ENCODE measurements at places on chromosomes 3 and 15.

GRCh38 chr3:45010811-45011333 is 15.2 kb upstream of the CLEC3B start:
- DNase-seq = no peak

DNA sequence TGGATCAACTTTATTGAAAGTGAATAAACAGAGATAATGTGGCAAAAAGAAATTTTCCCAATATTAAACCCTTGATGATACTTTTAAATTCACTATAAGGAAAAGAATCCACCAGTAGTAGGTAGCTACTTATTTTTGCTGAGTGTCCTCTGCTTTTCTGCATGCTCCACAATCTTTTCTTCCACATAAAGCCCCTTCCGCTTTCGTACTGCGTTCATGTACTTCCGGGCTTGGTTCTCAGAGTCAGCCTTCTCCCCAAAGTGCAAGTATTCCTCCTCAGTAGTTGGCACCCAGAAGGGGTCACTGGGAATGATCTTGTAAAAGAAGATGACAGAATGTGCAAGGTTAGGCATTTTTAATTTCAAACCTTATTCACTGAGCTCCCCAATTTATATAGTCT is 84.4 kb upstream of the MEX3B start:
- DNase-seq = no peak

DNA sequence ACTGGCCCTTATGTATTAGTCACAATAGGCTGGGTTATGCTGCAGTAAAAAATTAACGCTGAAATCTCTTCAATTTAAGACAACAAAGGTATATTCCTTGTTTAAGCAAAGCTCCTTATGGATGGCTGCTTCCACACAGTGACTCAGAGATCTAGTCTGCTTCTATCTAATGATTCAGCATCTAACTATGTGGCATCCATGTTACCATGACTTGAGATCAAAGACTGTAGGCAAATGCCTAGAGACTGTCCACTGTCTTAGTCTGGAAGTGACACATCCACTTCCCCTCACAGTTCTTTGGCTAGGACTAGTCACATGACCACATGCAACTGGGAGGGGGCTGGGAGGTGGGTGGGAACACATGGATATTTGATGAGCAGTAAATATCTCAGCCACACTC is 61.3 kb upstream of the PSMD6 start:
- no peak for DNase-seq

DNA sequence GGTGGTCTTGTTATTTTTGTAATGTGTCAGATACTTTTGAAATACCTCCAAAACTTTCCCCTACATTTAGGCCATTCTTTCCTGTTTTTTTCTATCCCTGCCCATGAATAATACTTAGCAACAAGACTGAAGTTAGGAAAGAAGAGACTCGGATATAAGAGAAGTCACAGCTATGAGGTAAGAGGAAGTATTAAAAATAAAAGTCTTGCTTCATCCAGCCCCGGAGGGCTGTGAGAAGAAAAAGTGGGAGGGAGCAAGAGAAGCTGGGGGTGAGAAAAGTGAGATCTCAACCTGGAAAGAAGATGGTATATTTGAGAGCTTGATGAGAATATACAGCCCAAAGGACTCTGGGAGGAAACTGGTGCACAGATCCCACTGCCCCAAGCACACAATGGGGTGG is 213.5 kb upstream of the CDIN1 start:
- no peak for DNase-seq

DNA sequence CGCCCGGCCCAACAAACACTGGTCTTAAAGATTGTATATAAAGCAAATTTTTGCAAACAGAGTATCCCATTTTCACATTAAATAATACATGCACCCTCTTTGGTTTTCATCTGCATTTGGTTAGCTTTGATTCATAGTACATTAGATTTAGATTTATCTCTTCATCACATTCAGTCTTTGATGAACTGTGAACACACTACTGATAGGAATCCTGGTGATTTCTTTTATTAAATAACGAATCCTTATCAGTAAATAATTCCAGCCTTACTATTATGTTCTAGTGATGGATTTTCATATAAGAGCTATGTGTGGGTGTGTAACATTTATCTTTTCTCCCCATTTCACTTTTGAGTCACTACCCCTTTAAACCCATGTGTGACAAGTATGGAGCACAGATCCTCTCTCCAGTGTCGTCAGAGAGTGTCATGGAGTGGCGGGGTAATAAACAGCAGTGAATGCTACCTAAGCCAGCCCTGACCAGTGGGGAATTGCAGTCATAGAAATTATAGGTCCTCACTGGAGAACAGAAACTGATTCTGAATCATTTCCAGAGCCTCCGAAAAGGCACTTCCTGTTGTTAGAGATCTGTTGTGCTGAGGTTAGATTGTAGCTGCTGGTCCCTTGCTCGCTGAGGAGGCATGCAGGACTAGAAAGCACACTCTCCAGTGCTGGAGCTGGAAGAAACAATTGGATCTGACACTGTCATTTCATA is 22.0 kb downstream of the SLC7A14 start:
- DNase-seq = no peak

GRCh38 chr3:18346097-18346496 is 79.0 kb downstream of the SATB1 start:
- no peak for DNase-seq

DNA sequence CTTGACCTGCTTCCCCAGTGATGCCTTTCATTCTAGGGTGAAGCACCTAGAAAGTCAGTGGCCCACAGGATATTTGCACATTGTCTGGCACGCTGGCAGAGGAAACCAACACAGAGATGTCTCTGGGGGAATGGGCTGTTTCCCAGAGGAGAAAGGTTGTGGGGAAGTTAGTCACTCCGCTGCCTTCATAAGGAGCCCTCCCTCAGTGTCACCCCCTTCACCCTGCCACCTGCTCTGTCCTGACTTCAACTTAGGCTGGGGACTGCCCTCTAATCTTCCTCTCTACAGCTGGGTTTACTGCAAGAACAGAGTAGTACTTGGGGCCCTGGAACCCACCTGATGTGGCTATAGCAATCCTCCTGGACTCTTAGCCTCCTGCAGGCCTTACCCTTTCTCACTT is 5.7 kb downstream of the KLHDC8B start:
- no peak for DNase-seq

GRCh38 chr15:65956307-65956706 is 87.0 kb downstream of the RAB11A start:
- DNase-seq = no peak

GRCh38 chr3:139732729-139733128 is 55.0 kb upstream of the NMNAT3 start:
- DNase-seq = no peak

DNA sequence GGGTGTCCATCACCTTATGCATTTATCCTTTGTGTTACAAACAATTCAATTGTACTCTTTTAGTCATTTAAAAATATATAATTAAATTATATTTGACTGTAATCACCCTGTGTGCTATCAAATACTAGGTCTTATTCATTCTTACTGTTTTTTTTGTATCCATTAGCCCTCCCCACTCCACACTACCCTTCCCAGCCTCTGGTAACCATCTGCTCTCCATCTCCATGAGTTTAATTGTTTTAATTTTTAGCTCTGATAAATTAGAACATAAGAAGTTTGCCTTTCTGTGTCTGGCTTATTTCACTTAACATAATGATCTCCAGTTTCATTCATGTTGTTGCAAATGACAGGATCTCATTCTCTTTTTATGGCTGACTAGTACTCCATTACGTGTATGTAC is 16.8 kb downstream of the C3orf20 start:
- no peak for DNase-seq

DNA sequence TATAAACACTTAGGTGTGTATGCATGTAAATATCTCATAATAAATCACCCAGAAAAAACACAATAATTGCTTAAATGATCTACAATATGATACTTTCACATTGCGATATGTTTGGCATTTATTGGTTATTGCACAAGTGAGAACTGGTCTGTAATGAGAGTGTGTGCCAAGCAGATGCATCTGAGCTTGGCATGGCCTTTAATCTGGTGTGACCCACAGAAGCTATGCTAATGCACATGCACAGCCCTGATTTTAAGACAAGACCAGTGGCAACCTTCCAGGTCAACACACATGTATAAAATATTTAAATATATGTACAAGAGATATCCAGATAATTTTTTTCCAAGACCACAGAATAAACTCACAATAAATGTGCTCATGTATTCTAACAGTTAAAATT is 42.7 kb downstream of the C2CD4A start:
- no peak for DNase-seq
